Kidney epithelial cell (primary cell): ENCODE measurements at places on chromosomes 11 and 22. TPM values are rescaled to one million over a fixed set of nuclear protein-coding genes. Genes with fewer than 3 reads are reported as not detected.

DNA sequence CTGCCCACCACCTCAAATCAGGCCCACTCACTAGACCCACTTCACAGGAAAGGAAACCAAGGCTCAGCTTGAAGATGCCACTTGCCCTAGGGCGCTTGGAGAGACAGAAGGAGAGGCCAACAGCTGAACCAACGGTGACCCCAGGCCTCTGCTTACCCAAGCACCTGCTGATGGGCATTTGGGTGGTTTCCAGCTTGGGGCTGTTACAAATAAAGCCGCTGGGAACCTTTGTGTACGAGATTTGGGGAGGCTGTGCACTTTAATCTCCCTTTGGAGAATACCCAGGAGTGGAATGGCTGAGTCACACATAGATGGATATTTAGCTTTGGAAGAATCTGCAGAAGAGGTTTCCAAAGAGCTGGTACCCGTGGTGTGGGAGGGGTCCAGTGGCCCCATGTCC is 50.9 kb upstream of the LINC01488 start:
- DNase-seq = no peak

DNA sequence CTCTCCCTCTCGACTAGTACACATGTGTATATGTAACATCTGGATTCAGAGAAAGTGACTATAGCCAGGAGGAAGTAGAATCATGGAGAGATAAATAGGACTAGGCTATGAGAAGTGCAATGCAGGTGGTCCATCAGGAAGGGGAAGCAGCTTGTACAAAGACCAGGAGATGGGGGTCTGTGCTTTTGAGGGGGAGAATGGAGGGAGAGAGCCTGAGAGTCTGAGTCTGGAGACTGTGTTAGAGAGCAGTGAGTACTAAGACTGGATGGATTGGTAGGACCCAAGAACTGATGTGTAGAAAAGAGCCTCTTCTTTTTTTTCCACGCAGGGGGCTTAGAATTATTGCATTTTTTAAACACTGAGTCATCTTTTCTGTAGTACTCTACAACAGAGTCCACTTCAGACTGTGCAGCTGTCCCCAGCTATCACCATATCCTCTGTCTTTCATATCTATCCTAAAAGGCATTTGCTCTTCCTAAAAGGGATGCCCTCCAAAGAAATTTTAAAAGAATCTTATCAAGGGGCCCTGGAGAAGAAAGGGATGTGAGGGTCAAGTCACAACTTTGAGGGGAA is 80.4 kb downstream of the BDNF start:
- DNase-seq = no peak

The CYB5R2 gene
- total RNA-seq = 14.2 and 17.2 TPM in 2 replicates

The RFPL2 gene
- total RNA-seq = not detected in 2 replicates
